ENCODE measurements at places on chromosomes 4 and X. TPM values are rescaled to one million over a fixed set of nuclear protein-coding genes. Genes with fewer than 3 reads are reported as not detected.

DNA sequence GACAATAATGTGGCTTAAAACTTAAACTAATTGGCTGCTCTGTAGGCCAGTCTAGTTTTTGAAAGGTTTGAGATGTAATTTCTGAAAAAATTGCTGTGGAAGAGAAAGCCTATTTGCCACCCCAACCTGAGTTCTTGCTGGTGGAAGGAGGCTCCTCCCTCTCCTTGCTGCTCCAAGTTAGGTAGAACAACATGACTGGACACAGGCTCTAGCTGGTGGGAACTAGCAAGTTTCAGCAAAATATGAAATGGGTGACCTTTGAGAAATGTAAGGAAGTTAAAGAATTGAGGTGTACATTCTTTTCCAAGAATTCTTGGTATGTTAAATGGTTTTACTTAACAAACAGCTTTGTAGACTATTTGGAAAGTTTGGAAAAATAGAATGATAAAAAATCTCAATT is 8.0 kb downstream of the RPL34 start:
- no peak for DNase-seq

GRCh38 chr4:158316264-158316663 is 106.0 kb downstream of the TMEM144 start:
- DNase-seq: no peak

GRCh38 chrX:46941341-46941740 is 29.1 kb downstream of the JADE3 start:
- DNase-seq: no peak

DNA sequence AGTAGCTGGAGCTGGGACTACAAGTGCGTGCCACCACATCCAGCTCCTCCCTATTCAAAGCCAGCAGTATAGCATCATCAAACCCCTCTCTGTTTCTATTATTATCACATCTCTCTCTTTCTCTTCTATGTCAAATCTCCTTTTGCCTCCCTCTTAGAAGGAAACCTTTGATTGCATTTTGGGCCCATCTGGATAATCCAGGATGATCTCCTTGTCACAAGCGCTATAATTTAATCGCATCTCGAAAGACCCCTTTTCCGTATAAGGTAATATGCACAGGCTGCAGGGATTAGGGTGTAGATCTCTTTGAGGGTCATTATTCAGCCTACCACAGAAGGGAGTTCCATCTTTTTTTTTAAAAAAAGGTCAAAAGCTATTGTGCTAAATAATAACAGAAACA is 46.4 kb upstream of the TBC1D9 start:
- no peak for DNase-seq

DNA sequence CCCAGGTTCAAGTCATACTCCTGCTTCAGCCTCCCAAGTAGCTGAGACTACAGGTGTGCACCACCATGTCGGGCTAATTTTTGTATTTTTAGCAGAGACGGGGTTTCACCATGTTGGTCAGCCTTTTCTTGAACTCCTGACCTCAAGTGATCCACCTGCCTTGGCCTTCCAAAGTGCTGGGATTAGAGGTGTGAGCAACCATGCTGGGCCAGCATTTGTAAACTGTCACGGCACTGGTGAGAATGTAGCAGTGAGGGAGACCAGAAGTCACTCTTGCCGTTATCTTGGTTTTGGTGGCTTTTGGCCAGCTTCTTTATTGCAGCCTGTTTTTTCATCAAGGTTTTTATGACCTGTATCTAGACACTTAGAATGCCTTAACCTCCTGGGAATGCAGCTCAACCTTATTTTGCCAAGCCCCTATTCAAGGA is 22.4 kb downstream of the PCDH18 start:
- DNase-seq: no peak

DNA sequence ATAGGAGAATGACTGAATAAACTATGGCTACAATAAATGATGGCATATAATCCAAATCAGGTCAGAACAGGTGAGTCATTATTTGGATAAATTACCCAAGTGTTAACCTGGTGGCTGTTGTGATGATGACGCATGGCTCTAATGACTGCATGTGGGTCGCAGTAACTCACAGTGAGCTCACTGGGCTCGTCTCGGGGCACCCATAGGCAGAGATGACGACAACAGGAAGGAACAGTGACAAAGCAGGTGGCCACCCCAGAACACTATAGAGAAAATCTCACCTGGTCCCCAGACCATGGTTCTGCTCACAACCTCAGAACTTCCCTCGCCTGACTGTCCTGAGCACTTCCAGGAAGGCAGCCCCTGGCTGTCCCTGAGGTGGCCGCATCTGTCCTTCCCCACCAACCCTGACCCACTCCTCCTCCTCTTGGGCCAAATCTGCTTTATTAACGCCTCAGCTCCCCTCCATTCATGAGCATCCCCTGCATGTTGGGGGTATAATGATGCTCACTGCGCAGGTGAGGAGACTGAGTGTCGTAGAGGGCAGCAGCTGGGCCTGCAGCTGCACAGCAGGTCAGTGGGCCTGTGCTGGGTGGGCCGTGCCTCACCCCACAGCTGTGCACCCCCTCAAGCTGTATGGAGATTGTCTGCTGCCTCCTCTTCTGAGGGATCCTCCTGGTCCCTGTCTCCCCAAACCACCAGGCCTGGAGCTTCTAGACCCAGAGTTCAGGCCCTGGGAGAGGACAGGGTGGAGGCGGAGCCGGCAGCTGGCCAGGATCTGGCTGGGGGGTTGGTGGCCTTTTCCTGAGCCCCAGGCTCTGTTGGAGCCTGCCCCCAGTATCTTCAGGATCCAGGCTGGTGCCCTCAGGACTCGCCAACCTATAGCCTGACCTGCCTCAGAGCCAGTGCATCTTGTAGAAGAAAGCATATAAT is 30.9 kb upstream of the FAM156A start:
- no peak for DNase-seq

- no peak for DNase-seq
These were observed 476.7 kb upstream of the ATOH1 start for GRCh38 chr4:93351846-93352245.

PF4V1 gene
- polyA plus RNA-seq: 0.31 TPM

XAGE5 gene
- polyA plus RNA-seq: not detected

UGT2A1 gene
- 68.7 TPM for polyA plus RNA-seq

MUC7 gene
- 0.14 TPM for polyA plus RNA-seq

Data from right renal cortex interstitium (tissue), 3 donors.